ENCODE measurements at places on chromosomes 3 and 15.
A peak's percentile ranks its signal among the peaks of the same experiment; 100 is the strongest.

DNA sequence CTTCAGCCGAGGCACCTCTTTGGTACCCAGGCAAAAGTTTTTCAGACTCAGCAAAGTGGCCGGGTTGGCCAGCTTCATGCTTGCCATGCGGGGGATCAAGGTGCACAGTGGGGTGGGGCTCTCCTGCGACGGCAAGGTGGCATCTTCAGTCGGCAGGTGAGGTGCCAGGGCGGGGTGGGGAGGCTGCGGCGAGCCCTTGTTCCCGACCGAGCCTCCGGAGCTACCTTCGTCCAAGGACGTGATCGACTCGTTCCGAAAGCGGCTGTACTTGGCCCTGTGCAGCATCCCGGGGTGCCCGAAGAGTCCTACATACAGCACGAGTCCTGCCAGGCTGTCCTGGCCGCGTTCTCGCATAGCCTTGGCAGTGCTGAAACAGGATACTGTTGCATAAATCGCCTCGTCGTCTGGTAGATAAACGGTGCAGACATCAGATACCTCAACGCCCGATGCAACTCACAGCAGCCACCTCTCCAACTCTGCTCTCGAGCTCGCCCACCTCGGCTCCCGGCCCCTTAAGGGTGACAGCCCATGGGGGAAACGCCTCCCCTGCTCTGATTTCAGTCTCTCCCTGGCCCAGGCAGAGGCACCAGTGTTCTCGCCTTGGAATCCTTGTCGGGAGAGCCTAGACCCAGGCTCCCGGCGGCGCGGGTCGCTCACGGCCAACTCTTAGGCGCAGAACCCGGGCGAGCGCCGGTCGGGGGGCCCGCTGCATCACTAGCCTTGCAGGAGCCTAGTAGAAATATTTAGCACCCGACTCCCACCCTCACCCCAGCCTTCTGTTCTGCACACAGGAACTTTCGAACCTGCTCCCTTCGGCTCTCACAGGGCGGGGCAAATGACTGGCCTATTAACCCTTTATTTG, 826 bp downstream of the SHC4 start:
- no peak for DNase-seq

DNA sequence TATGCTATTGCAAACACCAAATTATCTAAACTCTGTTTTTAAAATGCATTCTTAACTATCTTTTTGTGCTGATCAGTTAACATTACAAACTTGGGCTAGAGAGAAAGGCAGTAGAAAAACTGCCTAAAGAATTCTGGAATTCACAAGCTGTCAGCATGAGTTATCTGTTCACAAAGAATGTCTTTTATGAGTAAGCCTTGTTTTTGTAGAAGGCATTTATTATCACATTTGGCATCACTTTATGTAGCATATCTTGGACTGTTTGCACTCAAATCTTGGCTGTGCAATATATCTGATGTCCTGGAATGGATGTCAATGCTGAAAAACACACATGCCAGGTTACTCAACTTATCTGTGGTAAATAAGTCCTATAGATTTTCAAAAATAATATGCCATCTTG, 15.5 kb upstream of the BCHE start:
- DNase-seq, result no peak

DNA sequence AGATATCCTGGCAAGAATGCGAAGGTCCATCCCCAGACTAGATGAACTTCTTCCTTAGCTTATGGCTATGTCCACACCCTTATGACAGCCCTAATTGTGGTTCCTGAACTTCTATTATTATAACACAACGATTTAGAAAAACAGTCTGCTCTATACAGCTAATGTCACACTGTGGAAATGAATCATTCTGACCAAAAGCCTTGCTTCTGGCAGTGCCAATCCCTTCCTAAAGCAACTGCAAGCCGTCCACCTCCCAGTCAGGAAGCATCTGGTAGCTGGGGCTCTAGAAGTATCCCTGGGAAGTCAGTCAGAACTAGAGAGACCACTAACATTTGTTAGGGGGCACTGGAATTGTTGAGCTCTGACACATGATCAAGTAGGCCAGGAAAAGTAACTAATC, 45.0 kb downstream of the MYO5A start:
- no peak for DNase-seq

DNA sequence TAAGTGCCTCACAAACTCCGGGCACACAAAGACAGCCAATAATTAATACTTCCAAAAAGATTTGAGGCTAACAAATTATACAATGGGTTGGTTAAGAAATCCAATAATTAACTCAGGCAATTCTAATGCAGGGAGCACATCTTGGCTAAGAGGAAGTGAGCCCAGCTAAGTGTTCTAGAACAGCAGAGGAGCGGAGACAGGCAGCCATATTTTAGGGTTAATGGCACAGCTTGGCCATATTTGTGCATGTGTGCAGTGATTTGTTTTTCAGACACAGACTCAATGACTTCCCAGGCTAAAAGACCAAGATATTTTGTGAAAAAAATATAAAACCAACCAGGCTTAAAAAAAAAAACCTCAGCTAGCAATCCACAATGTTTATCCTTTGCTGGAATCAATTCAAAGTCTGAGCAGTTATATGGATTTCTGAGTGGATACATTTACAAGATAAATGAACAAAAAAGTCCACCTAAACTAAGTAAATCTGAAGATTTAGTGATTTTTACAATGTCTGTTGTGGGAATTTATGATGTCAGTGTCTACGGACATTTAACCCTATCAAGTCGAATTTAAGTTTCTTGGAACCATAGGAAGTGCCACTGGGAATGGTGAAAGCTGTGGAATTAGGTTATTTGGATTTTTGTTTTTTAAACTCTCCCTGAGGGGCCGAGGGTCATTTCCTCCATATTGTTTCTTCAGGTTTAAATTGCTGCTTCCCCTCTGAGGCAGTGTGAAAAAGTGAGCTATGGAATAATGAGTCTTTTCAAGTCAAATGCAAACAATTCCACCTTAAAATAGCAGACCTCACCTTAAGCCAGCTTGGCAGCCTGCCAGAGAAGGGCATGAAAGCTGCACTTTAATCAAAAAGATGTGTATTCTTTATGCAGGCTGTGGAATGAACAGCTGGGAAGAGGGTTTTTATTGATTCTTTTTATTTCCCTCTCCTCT, 413.7 kb upstream of the TBL1XR1 start:
- DNase-seq, result no peak

DNA sequence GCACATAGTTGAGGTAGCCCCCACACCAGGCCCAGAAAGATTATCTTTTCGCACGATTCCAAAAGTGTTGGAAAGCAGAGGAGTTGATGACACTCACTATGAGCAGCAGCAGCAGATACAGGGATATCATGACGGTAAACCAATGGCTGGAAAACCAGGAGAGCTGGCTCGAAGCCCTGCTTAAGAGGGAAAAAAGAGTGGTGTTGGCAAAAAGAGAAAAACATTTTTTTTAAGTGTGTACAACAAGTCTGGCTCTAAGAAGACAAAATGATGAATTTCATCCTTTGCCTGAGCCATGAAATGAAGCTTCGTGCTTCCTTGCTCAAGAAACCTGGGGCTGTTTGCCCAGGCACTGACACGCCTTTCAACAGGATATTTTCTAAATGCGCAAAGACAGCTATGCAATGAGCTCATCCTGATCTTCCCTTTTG, 27.3 kb downstream of the PARP16 start:
- DNase-seq, result no peak

- no peak for DNase-seq
Observed at GRCh38 chr3:24598695-24599470, 104.2 kb upstream of the THRB start.

GRCh38 chr15:75570126-75570845, 8.8 kb downstream of the PTPN9 start:
- DNase-seq, result no peak

GRCh38 chr3:144294659-144295538, 323.3 kb downstream of the DIPK2A start:
- no peak for DNase-seq

DNA sequence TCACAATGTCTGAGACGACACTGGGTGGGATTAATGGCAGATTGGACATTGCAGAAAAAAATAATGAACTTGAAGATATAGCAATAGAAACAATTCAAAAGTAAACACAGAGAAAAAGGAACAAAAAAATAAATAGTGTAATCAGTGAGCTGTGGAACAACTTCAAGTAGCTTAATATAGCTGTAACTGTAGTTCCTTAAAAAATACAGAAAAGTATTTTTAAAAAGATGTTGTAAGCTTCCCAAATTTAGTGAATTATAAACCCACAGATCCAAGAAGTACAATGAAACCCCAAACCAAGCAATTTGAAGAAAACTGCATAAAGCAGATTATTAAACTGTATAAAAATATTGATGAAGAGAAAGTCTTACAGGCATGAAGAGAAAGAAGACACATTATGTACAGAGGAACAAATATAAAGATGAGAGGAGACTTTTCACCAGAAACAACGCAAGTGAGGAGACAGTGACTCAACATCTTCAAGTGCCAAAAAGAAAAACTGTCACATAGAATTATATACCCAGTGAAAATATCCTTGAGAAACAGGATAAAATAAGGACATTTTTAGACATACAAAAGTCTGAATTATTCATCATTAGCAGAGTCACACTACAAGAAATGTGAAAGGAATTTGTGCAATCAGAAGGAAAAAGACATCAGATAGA, 176.4 kb downstream of the NFKBIZ start:
- DNase-seq, result no peak

- DNase-seq, result no peak
Observed at GRCh38 chr15:78069052-78069414, 8.5 kb downstream of the TBC1D2B start.

- no peak for DNase-seq
Observed at GRCh38 chr3:150314248-150315004, 93.7 kb upstream of the TSC22D2 start.

GRCh38 chr3:14368146-14368545, 34.3 kb upstream of the SLC6A6 start:
- DNase-seq, result no peak

GRCh38 chr3:62090066-62090465, 283.3 kb downstream of the FEZF2 start:
- no peak for DNase-seq

DNA sequence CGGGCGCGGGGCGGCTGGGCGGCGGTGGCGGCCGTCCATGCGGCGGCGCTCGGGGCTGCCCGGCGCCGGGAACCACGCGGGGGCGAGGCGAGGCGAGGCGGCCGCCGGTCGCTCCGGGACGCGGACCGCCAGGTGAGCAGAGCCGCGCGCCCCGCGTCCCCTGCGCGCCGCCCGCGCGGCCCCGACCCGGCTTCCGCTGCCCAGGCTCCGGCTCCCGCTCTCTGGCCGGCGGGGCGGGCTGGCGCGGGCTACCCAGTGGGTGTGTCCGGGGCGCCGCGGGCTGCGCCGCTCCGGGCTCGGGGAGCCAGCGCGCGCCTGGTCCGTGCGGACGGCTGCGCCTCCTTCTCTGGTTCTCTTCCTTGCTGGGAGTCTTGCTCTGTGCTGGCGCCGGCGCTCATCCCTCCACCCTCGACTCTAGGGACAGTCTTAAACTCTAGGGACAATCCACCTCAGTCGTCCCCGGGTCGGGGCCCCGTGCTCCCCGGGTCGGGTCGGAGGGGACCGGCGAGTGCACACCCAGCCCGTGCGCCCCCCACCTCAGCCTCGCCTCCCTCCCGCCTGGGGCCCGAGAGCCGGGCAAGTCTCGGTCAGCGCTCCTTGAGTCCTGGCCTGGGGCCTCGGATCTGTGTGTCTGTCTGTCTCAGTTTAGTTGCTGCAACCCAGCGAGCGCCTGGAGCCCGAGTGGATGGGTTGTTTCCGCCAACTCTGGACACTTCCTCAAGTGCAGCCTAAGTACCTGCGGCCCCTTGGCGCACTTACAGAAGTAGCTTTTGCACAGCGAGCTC, 488 bp downstream of the THSD4 start:
- DNase-seq, result no peak

GRCh38 chr3:106121491-106122289, 252.9 kb upstream of the CBLB start:
- no peak for DNase-seq

DNA sequence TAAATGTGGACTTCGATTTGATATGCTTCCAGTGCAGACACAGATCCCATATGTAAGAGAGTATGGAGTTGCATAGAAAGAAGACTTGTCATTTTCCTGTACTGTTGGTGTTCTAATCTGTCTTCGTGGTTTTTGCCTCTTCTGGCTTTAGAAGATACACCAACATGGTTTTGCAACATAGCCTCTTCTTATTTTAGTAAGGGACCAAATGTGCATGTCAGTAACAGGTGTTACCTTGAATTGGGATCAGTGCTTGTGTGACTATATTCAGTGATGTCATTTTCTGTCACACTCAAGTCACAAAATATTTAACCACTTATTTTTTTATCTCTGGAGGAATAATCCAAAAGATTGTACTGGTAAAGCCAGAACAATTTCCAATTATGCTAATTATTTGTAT, 140.4 kb downstream of the SNRPN start:
- DNase-seq, result no peak

- DNase-seq, result peak; percentile 13
Observed at GRCh38 chr3:32392536-32393302, 1.1 kb downstream of the CMTM7 start.

DNA sequence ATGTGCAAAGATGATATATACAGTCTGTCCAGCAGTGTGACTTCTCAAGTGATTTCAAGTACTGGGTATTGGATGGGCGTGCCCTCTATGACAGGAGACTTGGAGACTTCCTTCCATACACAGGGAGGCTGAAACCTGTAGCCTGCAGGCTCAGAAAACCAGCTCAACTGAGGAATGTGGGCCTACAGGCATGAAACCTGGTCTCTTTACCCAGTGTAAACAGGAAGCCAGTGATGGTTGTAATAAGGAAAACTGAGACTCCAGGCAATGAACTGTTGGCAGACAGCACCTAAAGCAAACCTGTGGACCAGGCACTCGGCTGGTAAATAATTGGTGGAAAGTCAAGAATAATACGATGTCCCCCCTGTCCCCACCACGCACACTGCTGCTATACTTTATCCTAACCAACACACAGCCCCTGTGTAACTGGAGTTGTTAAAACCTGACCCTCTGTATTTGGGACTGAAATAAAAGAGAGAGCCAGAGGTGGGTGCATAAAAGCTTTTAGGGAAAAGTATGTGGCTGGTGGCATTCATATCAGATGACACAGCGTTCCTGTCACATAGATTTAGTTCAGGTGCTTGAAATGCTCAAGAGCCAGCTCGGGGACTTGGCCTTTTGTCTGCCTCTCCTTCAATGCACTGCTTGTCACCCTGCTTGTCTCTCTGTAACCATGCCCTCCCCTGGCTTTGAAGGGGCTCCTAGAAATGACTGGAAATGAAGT, 144.7 kb downstream of the TPRG1 start:
- no peak for DNase-seq

DNA sequence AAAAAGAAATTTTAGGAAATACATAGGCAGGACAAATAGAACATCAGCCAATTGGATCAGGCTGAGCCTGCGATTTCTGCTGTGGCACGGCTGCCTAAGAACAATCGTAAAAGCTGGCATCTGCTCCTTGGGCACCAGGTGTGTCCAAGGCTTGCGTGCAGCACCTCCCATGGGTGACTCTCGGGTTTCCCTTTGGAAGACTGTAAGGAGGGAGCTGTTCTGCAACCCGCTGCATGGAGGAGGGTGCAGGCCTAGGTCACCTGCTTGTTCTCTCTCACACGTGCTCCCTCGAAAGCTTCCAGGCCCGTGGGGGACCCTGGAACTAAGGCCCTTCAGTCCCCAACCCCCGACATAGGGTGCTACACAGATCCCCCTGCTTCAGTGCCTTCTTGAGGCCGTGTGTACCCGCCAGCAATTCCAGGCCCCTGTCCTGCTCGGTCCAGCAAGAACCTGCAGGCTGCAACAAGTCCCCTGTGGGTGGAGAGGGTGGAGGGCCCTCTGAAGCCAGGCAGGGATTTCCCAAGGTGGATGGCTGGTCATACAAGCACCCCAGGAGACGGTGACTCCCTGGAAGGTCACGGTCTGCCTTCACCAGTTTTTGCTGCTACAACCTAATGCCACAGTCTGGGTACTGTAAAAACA, 3.4 kb downstream of the GP9 start:
- DNase-seq, result no peak

GRCh38 chr15:74206801-74207281, 4.3 kb upstream of the STRA6 start:
- DNase-seq, result no peak

GRCh38 chr3:144737281-144737680, 765.7 kb downstream of the DIPK2A start:
- DNase-seq, result no peak

Data from T-helper 1 cell (primary cell).